ENCODE measurements at places on chromosomes 1 and 21.
A peak's percentile ranks its signal among the peaks of the same experiment; 100 is the strongest.

GRCh38 chr1:82565146-82565545 is 764.4 kb downstream of the ADGRL2 start:
- DNase-seq = no peak

DNA sequence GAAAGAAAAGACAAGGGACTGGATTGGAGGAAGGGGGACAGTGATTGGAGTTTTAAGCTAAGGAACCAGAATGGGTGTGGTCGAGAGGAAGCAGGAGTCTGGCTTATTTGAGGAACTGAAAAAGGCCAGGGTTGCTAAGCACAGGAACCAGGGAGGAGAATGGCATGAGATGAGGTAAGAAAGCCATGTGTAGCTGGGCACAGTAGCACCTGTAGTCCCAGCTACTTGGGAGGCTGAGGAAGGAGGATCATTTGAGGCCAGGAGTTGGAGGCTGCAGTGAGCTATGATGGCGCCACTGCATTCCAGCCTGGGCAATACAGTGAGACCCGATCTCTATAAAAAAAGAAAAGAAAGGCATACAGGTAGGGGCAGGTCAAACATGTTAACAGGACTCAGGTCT is 8.1 kb upstream of the KHDRBS1 start:
- DNase-seq = no peak

DNA sequence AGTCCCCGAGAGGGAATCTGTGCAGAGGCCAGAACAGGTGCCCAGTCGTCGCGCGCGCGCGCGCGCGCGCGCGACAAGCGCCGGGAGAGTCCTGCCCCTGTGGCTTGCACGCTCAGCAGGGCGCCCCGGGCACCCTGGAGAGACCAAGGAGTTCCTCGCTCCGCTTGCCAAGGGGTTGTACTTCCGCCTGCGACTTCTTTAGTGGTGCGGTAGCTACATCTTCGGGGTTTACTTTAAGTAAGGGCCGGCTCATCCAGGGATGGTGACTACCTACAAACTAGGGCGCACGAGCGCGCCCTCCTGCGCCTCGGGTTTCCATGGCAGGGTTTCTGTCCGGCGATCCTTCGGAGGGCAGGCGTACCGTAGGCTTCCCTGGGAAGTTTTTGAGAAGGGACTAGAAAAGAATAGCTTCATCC is 1.4 kb downstream of the LHX4 start:
- no peak for DNase-seq

DNA sequence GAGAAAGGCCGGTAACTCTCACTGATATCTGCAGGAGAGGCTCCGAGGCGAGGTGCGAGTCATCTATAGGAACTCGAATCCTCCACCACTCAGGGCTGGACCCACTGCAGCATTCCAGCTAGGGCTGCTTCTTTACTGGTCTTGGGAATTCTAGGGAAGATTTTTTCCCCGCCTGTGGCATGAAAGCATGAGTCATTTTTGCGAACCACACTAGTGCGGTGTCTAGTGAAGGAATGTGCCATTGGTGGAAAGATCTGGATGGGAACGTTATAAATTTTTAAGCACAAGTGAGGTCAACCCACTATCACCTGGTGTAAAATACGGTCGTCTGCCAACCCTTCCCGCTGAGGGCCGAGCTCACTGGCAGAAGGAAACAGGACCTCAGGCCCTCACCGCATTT is 49.7 kb downstream of the SYF2 start:
- no peak for DNase-seq

GRCh38 chr1:221381910-221382623 is 359.8 kb downstream of the DUSP10 start:
- DNase-seq = no peak

- DNase-seq = no peak
Measured at GRCh38 chr21:17650292-17650691, 37.6 kb upstream of the BTG3 start.

DNA sequence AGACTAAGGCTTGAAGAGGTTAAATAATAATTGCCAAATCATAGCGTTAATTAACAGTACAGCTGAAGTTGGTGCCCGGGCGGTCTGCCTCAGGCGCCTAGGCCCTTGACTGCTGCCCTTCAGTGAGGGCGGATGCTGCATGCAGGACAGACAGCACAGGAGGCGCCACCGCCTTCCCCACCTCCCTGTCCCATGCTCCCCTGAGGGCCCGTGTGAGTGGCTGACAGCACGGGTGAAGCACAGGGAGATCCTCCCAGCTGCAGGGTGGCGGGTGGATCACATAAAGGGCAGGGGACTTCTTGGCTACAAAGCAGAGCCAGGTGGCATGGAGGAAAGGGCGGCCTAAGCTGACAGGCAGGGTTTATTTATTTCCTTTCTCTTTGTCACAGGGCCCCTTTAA is 49.1 kb downstream of the DDX20 start:
- no peak for DNase-seq

- DNase-seq = no peak
Measured at GRCh38 chr1:212838145-212838544, 9.3 kb downstream of the SPATA45 start.

- DNase-seq = no peak
Measured at GRCh38 chr1:208189183-208189582, 55.0 kb downstream of the PLXNA2 start.

DNA sequence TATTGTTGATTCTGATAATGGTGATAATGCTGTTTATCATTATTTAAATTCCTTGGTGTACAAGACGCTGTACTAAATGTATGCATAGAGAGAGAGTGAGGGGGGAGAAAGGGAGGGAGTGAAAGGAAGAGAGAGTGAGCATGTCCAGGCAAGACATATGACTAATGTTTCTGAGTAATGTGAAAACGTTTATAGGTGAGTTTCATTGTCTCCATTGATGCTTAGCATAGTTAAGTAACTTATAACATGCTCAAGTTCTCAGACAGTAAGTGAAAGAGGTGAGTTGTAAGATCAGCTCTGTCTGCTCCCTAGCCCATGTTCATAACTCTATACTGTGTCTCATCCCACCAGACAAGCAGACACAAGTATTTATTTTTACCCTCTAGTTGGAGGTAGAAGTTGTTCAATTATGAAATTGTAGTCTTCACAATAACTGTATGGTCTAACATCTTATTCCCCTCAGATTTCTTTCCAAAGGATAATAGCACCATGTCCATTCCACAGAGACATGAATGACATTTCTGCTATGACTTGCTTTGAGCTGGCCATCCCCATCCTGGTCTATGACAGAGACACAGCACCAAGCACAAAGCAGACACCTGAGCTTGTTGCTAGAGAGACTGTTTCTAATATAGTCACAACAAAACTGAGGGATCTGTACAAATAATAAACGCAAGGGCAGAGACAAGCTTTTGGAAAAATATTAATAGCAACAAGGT is 285.1 kb downstream of the CACNA1E start:
- no peak for DNase-seq

GRCh38 chr1:75275631-75276030 is 141.4 kb downstream of the LHX8 start:
- no peak for DNase-seq

GRCh38 chr1:29239142-29239541 is 2.8 kb downstream of the PTPRU start:
- peak; percentile 33 for DNase-seq

DNA sequence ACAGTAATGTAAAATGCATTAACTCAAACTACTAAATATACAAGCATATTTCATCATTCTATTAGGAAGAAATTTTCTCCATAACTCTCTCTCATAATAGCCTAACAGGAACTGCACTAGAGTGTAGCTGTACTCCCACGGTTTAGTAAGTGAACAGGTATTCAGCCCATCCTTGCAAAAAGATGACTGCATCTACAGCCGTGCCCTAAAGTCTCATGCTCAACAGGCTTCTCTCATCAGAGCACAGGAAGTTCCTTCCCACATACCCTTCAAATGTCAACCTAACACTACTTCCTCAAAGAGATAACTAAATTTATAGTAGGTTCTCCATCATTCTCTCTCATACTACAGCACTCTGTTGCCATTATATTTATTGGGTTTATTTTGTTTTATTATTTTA is 251.6 kb downstream of the AKT3 start:
- no peak for DNase-seq

DNA sequence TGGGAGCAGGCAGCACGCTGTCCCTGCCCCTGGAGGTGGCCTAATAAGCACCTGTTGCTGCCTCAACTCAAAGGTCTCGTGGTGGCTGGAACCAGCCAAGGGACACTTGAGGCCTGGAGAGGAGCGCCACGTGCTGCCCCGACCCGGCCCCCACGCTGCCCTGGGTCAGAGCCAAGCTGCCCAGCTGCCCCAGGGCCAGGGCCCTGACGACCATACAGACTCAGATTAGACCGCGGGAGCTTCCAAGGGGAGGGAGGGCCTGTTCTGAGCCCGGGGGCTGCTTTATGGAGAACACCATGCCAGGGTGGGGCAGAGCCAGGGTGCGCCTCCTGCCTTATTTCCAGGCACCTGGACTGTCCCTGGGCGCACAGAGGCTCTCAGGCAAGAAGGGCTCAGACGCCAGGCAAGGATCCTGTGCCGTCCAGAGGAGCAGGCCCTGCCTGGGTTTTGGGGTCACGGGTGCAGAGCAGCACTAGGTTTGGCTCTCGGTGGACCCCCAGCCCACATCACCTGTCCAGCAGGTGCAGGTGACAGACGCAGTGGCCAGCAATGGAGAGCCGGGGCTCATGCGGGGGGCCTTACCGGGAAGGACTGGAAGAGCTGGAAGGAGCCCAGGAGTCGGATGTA is 18.6 kb downstream of the KRTAP10-1 start:
- peak; percentile 7 for DNase-seq

DNA sequence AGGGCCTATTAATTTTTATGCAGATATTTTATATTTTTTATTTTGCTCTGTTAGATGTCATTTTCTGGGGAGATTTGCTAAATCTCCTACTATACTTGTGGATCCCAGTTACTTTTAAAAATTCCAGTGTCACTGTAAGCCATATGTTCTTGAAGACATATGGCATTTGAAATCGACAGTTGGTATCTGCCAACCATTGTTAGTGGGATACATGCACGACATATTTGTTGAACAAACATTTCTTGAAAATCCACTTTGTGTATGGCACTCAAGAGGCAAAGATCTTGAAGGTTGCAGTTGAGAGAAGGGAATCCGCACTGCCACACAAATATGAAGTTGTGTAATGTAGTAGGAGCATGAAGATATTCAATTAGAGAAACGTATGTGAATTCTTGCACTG is 287.7 kb downstream of the HHAT start:
- DNase-seq = no peak

DNA sequence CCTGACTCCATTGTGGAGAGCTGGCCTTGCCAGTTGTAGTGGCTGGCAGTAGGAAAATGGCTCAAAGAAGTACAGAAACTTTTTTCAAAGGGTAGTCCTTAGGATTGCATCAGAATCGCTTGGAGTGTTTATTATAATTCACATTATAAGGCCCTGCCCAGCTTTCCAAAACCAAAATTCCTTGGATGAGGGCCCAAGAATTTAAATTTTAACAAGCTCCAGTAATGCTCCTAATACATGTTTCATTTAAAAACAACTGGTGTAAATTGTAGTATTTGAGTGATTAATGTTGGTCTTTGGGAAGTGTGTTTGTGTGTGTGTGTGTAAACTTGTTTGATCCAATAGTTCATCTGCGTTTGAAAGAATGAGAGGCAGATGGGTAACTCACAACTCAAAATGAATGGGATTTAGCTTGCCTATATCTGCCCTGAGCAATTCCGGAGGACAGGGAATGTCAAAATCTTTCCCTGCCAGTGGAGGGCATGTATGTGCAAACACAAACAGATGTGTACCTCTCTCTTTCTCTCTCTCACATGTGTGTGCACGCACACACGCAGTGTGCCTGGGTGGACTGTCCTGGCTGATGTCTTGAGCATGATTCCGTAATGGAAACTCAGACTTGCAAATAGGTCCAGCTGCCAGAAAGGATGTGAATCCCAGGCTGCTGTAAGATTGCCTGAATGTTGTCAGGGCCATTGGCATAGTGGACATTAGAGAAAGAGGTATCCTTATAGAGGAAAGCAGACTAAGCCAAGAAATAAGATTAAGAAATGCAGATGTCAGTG is 293.1 kb downstream of the LMX1A start:
- DNase-seq = no peak

- no peak for DNase-seq
Measured at GRCh38 chr1:93722081-93723031, 40.7 kb upstream of the BCAR3 start.

DNA sequence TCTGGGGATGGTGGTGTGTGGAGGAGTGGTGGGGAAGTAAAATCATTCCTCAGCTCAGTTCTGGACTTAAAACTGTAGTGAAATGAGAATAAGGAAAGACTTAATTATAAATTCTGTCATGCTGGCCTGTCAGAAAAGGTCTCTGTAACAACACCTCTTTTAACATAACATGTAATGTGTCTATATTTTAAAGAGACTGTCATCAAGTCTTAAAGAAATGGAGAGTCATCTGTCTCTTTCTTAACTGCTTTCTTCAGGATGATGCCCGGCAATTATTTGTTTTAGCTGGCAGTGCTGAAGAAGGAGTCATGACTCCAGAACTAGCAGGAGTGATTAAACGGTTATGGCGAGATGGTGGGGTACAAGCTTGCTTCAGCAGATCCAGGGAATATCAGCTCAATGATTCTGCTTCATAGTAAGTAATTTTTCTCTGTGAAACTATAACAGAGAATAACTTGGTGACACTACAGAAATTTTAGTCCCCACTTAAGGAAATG is 30.6 kb downstream of the GNAI3 start:
- DNase-seq = no peak

- DNase-seq = no peak
Measured at GRCh38 chr1:203554071-203554470, 60.1 kb downstream of the OPTC start.

- peak; percentile 35 for DNase-seq
Measured at GRCh38 chr1:109040989-109041620, 797 bp downstream of the WDR47 start.

GRCh38 chr1:18556364-18556763 is 74.3 kb upstream of the PAX7 start:
- no peak for DNase-seq

- no peak for DNase-seq
Measured at GRCh38 chr1:10598389-10598702, 123.6 kb downstream of the PEX14 start.

DNA sequence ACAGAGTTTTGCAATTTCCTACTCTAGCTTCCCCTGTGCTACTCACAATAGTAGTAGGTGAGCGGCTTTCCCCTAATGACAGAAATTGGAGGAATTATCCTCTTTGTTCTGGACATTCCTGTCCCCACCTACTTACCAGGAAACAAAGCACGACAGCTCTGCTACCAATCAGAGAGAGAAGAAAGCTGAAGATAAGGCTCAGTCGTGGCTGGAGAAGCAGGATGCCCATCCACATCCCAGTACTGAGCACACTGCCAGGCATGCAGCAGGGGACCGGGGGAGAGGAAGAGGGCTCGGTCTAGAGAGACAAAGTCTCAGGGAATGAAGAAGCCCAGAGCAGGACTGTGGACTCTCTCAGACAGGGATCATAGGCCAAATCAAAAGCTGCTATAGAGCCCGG is 134.1 kb upstream of the KRTAP19-8 start:
- DNase-seq = no peak

GRCh38 chr1:155383406-155383805 is 62.7 kb downstream of the RUSC1 start:
- no peak for DNase-seq

- DNase-seq = no peak
Measured at GRCh38 chr1:153750026-153750995, 22.5 kb downstream of the INTS3 start.

Measured in dorsolateral prefrontal cortex (tissue), 122 donors.